ENCODE measurements at places on chromosomes 11 and 22.

- no peak for DNase-seq
Measured at GRCh38 chr11:94866231-94866822, 98.2 kb downstream of the AMOTL1 start.

- DNase-seq: no peak
Measured at GRCh38 chr11:11626128-11626527, 4.3 kb upstream of the GALNT18 start.

- no peak for DNase-seq
Measured at GRCh38 chr22:27213766-27214581, 556.6 kb downstream of the MIAT start.

GRCh38 chr11:57403802-57404147, 13.3 kb upstream of the PRG2 start:
- DNase-seq: no peak

DNA sequence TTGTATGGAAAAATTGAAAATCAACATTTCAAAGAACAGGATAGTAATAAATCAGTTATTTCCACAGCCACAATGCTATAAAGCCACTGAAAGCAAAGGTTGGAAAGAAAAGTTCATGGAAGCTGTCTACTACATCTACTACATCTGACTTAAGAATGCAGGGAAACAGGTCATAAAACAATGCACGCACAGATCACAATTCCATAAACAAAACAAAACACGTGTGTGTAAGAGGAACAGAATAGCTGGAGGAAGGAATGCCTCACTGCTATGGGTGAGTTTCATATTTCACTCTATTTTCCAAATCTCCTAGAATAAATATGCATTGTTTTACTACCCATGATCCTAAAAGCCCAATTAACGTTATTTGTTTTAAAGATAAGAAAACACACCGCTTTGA, 66.3 kb downstream of the NCAPD3 start:
- no peak for DNase-seq

- DNase-seq: no peak
Measured at GRCh38 chr11:69620683-69621290, 20.2 kb upstream of the CCND1 start.

DNA sequence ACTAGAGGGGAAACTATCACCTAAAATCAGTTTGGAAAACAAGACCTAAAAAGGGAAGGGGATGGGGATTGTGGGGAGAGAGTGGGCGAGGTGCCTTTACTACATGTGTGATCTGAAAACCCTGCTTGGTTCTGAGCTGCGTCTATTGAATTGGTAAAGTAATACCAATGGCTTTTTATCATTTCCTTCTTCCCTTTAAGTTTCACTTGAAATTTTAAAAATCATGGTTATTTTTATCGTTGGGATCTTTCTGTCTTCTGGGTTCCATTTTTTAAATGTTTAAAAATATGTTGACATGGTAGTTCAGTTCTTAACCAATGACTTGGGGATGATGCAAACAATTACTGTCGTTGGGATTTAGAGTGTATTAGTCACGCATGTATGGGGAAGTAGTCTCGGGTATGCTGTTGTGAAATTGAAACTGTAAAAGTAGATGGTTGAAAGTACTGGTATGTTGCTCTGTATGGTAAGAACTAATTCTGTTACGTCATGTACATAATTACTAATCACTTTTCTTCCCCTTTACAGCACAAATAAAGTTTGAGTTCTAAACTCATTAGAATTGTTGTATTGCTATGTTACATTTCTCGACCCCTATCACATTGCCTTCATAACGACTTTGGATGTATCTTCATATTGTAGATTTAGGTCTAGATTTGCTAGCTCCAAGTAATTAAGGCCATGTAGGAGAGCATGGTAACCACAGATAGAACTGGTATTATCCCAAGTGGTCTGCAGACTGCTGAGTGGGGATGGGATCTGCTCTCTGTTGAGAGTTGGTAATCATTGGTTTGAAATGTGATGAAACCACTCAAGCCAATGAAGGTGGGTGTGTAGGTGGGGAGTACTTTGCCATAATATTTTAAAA, 3.6 kb downstream of the NEAT1 start:
- peak; percentile 27 for DNase-seq

- no peak for DNase-seq
Measured at GRCh38 chr11:46002189-46002588, 79.7 kb downstream of the LARGE2 start.

DNA sequence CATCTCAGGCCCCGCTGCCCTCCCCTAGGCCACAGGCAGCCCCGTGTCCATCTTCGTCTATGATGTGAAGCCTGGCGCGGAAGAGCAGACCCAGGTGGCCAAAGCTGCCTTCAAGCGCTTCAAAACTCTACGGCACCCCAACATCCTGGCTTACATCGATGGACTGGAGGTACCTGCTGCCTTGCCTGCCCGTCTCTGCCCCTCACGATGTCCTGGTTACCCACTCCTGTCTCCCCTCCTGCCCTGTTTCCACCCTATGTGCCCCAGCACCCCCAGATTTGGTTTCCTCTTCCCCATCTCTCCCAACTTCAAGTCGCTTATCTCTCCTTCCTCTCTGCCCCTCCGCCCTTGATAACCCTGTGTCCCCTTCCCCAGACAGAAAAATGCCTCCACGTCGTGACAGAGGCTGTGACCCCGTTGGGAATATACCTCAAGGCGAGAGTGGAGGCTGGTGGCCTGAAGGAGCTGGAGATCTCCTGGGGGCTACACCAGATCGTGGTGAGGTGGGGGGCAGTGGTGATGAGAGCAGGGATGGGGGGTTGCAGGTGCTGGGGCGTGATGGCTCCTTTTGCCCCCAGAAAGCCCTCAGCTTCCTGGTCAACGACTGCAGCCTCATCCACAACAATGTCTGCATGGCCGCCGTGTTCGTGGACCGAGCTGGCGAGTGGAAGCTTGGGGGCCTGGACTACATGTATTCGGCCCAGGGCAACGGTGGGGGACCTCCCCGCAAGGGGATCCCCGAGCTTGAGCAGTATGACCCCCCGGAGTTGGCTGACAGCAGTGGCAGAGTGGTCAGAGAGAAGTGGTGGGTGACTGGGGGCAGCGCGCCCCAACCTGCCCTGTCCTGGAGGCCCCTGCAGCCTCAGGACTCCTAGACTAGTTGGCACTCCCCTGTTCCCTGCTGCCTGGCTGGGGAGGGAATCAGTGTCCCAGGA, 930 bp downstream of the SCYL1 start:
- DNase-seq: no peak

GRCh38 chr11:133745791-133746190, 99.5 kb downstream of the SPATA19 start:
- DNase-seq: peak; percentile 32

DNA sequence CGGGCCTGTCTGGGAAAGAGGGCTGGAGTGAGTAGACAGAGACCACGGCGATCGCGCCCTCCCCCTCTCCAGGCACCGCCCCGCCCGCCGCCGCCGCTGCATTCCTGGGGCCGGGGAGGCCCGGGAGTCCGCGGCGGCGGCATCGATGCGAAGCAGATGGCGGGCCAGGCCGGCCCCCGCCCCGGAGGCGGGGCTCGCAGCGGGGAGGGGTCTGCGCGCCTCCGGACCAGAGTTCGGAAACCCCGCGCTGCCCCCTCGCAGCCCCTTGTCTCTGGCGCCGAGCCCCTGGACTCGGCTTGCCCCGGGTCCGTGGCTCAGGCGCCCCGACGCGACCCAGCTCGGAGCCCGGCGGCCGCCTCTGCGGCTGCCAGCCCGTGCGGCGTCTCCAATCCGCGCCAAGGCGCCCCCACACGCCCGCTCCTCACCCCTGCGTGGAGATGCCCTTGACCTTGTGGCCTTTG, 1.3 kb downstream of the SCARF2 start:
- DNase-seq: no peak

GRCh38 chr11:113189909-113190667, 124.3 kb upstream of the TTC12 start:
- peak; percentile 62 for DNase-seq

DNA sequence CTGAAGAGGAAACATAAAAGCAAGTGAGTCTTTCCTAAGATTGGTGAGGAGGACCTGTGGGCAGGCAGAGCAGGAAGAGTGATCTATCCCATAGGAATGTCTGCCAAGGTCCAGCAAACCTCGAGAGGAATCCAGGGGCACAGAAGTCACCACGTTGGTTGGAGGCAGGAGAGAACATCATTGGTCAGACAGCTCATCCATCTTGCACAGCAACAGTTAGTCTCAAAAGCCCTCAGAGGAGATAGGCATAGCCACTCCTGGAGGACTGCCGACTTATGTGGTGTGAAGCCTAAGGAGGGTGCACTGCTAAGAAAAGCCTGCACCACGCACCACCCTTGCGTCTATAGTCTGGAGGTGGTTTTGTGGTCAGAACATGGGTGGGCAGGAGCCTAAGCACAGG, 109.1 kb downstream of the RASSF10 start:
- no peak for DNase-seq

- DNase-seq: no peak
Measured at GRCh38 chr22:30830907-30831306, 136.2 kb downstream of the OSBP2 start.

DNA sequence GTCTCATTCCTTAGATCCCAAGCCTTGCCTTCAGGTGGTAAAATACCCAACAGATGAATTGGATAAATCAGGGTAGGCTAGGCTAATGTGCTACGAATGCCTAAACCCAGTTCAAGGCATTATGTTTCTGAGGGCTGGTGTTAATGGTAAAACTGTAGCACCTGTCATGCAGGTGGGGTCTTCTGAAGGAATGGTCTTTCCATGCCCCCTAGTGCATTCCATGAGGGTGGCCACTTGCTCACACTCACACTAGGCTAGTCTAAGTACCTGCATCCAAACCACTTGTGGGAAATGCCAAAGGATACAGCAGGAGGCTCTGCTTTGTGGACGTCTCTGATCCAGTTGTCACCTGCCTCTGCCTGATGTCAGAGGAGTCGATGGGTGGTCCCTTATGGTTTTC, 24.2 kb upstream of the UCP3 start:
- DNase-seq: no peak

GRCh38 chr11:57410287-57410686, 16.6 kb downstream of the SLC43A3 start:
- no peak for DNase-seq
